ENCODE measurements at places on chromosomes 5 and 9. TPM values are rescaled to one million over a fixed set of nuclear protein-coding genes. Genes with fewer than 3 reads are reported as not detected.
A peak's percentile ranks its signal among the peaks of the same experiment; 100 is the strongest.

The GPR21 gene
- total RNA-seq = 0.63 TPM

DNA sequence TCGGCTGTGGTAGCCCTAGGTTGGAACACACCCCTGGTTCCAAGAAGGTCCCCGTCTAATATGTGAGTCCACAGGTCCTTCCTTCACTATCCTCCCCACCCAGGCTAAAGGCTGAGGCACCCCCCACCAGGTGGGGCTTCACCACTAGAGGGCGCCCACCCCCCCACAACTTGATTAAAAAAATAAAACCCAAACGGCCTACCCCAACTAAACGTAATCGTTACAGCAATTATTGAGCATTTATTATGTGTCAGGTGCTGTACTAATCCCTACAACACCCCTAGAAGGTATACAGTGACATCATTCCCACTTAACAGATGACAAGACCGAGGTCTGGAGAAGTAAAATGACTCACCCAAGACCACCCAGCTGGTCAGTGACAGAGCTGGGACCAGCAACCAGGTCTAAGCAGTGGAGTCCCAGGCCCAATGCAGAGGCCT, 65.0 kb downstream of the FGF18 start:
- no peak overlapping the region for H3K27ac ChIP-seq
- H3K4me3 ChIP-seq = no peak overlapping the region
- no peaks in the 10 kb centered on the region for H3K27me3 ChIP-seq

GRCh38 chr5:135608361-135608760, 29.6 kb upstream of the CXCL14 start:
- peaks cover 7% of the 10 kb centered on the region for H3K27me3 ChIP-seq
- no peak overlapping the region for H3K27ac ChIP-seq
- no peaks in the 10 kb centered on the region for H3K4me1 ChIP-seq
- no peak overlapping the region for H3K4me3 ChIP-seq

DNA sequence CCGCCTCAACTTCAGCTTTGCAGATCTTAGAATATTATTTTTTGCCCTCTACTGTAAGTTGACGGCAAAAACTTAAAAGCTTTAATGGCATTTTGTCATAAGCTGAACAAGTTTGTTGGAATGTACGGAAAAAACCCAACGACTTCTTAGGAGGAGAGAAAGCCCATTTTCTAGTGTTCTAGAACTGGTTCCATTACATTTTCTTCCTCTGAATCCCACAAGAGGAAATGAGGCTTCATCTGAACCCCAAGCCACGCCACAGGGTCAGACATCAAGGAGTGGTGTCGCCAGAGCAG, 113.7 kb downstream of the LHFPL2 start:
- no peaks in the 10 kb centered on the region for H3K36me3 ChIP-seq
- no peaks in the 10 kb centered on the region for H3K4me1 ChIP-seq
- peaks cover 5% of the 10 kb centered on the region for H3K27me3 ChIP-seq
- DNase-seq = no peak
- H3K27ac ChIP-seq = no peak overlapping the region

DNA sequence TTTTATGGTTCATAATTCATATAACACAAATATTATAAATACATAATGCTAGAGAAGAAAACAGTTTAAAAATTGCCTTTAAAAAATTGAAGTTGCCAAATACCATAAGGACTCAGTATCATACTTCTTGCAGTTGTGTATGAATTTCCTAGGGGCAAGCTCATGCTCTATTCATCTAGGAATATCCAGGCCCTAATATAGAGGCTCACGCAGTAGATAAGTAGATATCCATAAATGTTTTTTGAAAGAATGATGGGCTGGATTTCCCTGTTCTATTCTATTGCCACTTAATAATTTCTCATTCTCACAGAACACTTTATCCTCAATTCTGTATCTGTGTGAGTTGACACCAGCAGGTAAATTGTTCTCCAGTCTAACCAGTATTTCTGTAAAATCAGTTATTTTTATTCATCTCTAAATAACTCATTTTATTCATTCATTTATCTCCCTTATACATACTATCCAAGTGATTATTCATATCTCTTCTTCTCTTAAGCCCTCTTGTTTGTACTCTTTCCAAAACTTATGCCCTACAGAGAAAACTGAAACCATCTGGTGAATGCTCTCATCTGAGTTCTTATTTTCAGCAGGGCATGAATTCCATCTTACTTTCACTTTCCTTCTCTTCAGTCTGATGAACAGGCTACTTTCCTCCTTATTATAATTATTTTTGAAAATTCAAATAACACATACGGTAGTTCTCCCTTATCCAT, 97.1 kb downstream of the SLC44A1 start:
- peak overlapping the region; percentile 31 for H3K27ac ChIP-seq
- no peaks in the 10 kb centered on the region for H3K27me3 ChIP-seq
- H3K4me3 ChIP-seq = peak overlapping the region; percentile 26
- H3K4me1 ChIP-seq = peaks cover 22% of the 10 kb centered on the region
- peaks cover 4% of the 10 kb centered on the region for H3K36me3 ChIP-seq
- DNase-seq = no peak

- no peaks in the 10 kb centered on the region for H3K27me3 ChIP-seq
Measured at GRCh38 chr9:13967438-13967837, 346.5 kb downstream of the NFIB start.

DNA sequence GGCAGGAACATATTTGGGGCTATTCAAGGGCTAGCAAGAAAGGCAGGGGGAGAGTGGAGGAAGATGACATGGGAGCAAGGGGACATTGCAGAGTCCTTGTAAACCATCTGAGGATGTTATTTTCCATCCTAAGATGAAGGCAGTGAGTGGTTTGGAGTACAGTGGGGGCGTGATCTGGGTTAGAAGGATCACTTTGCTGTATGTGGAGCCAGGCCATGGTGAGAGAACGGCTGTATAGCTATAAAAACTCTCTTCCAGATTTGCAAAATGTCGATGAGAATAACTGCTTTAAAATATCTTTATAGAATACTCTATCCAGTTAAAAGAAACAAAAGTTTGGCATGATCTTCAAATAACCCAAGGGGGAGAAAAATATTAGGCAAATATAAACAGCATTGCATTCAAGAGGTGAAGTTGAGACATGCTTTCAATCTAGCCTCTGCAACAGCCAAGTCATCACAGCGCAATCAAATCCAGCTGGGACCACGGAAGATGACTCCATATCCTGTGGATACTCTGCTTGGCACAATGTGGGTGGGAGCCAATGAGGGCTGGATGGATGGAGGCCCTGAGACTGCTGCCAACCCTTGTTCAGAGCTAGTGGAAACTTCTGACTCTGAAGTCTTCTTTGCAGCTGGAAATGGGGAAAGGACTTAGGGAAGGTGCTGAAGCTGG, 111.5 kb upstream of the BASP1 start:
- H3K4me3 ChIP-seq = no peak overlapping the region
- H3K36me3 ChIP-seq = no peaks in the 10 kb centered on the region
- no peak for DNase-seq
- no peaks in the 10 kb centered on the region for H3K27me3 ChIP-seq

The EQTN gene
- total RNA-seq = not detected

GRCh38 chr5:113177225-113177624, 200.6 kb downstream of the DCP2 start:
- no peak overlapping the region for H3K4me3 ChIP-seq
- DNase-seq = no peak
- no peaks in the 10 kb centered on the region for H3K36me3 ChIP-seq
- no peaks in the 10 kb centered on the region for H3K27me3 ChIP-seq
- peaks cover 10% of the 10 kb centered on the region for H3K4me1 ChIP-seq

- DNase-seq = no peak
- no peak overlapping the region for H3K27ac ChIP-seq
- H3K4me3 ChIP-seq = no peak overlapping the region
Measured at GRCh38 chr5:67495072-67495471, 298.5 kb upstream of the CD180 start.

GRCh38 chr5:400282-401145, 42.5 kb upstream of the EXOC3 start:
- no peaks in the 10 kb centered on the region for H3K27me3 ChIP-seq
- H3K36me3 ChIP-seq = peaks cover 57% of the 10 kb centered on the region
- peaks cover 62% of the 10 kb centered on the region for H3K4me1 ChIP-seq

The CTNNA1 gene
- 22.4 TPM for total RNA-seq

The CDH9 gene
- total RNA-seq = not detected

GRCh38 chr5:104146652-104147051, 584.1 kb upstream of the NUDT12 start:
- DNase-seq = no peak
- H3K27ac ChIP-seq = no peak overlapping the region
- no peak overlapping the region for H3K4me3 ChIP-seq
- H3K4me1 ChIP-seq = no peaks in the 10 kb centered on the region
- no peaks in the 10 kb centered on the region for H3K27me3 ChIP-seq

GRCh38 chr5:73497497-73498056, 665 bp upstream of the BTF3 start:
- H3K4me3 ChIP-seq = peak overlapping the region; percentile 98
- H3K36me3 ChIP-seq = peaks cover 31% of the 10 kb centered on the region
- H3K27me3 ChIP-seq = peaks cover 12% of the 10 kb centered on the region
- peak overlapping the region; percentile 100 for H3K27ac ChIP-seq

DNA sequence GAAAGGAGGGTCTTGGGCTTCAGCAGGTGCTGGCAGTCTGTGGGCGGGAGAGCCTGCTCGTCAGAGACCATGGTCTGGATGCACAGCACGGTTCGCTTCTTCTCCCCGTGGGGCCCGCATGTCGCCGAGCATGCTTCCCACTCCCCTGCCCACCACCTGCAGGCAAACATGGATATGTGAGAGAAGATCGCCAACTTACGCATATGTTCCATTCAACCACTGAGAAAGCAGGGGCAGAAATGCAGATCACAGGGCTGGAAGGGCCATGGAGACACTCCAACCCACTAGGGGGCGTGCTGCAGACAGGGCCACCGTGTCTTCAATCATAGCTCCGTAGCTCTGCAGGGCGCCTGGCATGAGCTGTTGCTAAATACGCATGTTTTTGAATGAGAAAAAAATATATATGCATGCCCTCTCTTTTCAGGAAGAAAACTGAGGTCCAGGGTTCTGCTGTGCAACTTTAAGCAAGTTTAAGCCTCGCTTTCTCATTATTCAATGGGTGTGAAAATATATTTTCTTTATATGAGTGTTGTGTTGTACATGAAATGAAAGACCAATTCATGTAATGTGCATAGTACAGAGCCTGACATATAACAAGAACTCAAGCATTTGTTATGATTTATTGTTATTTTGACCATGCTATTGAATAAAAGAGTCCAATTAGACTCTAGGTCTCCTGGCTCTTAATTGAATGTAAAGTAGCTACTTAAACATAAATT, 148.0 kb downstream of the TARS1 start:
- H3K4me1 ChIP-seq = no peaks in the 10 kb centered on the region
- DNase-seq = peak; percentile 50
- H3K36me3 ChIP-seq = no peaks in the 10 kb centered on the region
- H3K27me3 ChIP-seq = peaks cover 3% of the 10 kb centered on the region
- H3K27ac ChIP-seq = no peak overlapping the region

DNA sequence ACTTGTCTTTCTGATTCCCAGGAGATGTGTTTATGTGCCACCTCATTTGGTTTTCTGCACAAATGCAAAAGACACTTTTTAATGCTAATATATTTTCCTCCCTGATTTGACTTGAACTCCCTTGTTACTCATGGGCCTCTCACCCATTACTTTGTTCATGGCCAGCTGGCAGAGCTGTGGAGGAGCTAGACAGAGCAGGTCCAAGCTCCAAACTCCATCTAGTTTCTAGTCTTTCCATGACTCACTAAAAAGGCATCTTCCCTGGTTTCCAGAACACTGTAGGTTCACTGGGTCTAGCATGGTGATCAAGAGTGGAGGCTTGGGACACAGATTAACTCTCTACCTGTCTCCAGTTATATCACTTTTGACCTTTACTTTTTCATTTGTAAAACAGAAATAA, 161.0 kb upstream of the SLC28A3 start:
- H3K27me3 ChIP-seq = no peaks in the 10 kb centered on the region
- no peak overlapping the region for H3K27ac ChIP-seq
- no peaks in the 10 kb centered on the region for H3K36me3 ChIP-seq
- no peaks in the 10 kb centered on the region for H3K4me1 ChIP-seq
- H3K4me3 ChIP-seq = no peak overlapping the region
- DNase-seq = no peak

- H3K4me3 ChIP-seq = no peak overlapping the region
- peaks cover 12% of the 10 kb centered on the region for H3K4me1 ChIP-seq
- no peaks in the 10 kb centered on the region for H3K36me3 ChIP-seq
- peaks cover 36% of the 10 kb centered on the region for H3K27me3 ChIP-seq
- no peak overlapping the region for H3K27ac ChIP-seq
Measured at GRCh38 chr5:154614595-154614994, 136.6 kb upstream of the HAND1 start.

The FAM120AOS gene
- 36.5 TPM for total RNA-seq

- no peaks in the 10 kb centered on the region for H3K27me3 ChIP-seq
- H3K4me1 ChIP-seq = peaks cover 4% of the 10 kb centered on the region
- H3K27ac ChIP-seq = no peak overlapping the region
- no peak overlapping the region for H3K4me3 ChIP-seq
Measured at GRCh38 chr5:76867827-76868693, 18.2 kb downstream of the S100Z start.

DNA sequence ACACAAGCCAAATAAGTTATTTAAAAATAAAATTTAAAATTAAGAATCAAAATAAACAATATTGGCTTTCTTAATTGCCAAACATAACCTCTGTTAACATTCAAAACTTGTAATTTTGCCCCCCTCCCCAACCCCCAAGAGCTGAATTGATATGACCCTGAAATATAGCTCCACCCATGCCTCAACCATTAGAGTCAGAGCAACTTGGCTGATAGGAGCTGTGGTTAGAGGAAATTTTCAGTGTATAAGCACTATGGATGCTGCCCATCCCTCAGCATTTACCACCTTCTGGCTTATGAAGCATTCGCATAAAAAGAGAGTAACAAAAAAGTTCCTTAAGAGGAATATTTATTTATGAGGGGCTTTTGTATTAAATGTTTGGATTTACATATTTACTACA, 6.1 kb downstream of the POC5 start:
- peaks cover 49% of the 10 kb centered on the region for H3K36me3 ChIP-seq
- no peak overlapping the region for H3K4me3 ChIP-seq

GRCh38 chr5:40680741-40681362, 1.1 kb downstream of the PTGER4 start:
- peak overlapping the region; percentile 89 for H3K27ac ChIP-seq
- no peaks in the 10 kb centered on the region for H3K27me3 ChIP-seq
- DNase-seq = peak; percentile 70
- peaks cover 40% of the 10 kb centered on the region for H3K4me1 ChIP-seq
- peaks cover 54% of the 10 kb centered on the region for H3K36me3 ChIP-seq

DNA sequence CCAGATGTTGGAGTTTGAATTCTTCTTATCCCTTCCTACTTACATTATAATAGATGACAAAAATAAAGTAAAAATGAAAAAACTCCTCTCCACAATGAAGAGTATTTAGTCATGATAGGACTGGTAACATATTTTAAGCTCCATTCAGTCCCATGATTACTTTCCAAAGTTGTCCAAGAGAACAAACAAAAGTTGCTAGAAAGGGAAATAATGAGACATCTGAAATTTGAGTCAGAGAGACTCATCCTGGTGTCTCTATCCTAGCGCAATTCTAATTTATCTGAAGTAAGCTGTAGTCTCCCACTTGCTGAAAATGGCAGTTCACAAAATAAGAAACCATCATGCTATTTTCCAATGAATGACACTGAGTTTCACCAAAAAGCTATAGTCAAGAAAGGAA, 152.2 kb downstream of the BNC2 start:
- H3K27ac ChIP-seq = no peak overlapping the region
- H3K36me3 ChIP-seq = no peaks in the 10 kb centered on the region
- no peak overlapping the region for H3K4me3 ChIP-seq
- no peaks in the 10 kb centered on the region for H3K27me3 ChIP-seq
